ENCODE measurements at places on chromosomes 6 and 20. TPM values are rescaled to one million over a fixed set of nuclear protein-coding genes. Genes with fewer than 3 reads are reported as not detected.

The ACSS1 gene
- total RNA-seq: 0.56 TPM

The KIFC1 gene
- 33.9 TPM for total RNA-seq

The FAM184A gene
- total RNA-seq: not detected

The TRIM31 gene
- not detected for total RNA-seq

The BPIFB4 gene
- not detected for total RNA-seq

The ADGB gene
- total RNA-seq: not detected

The GJA10 gene
- total RNA-seq: not detected

The LPIN3 gene
- 1.7 TPM for total RNA-seq

The FRK gene
- under 0.01 TPM for total RNA-seq

The PLCB4 gene
- total RNA-seq: 28.3 TPM

The CCN2 gene
- total RNA-seq: 211 TPM

The ANKEF1 gene
- total RNA-seq: 0.56 TPM

The RIMS4 gene
- total RNA-seq: not detected

The JPH2 gene
- 0.83 TPM for total RNA-seq
